Kidney (tissue), 22 donors: ENCODE measurements at places on chromosomes 16 and 17. TPM values are rescaled to one million over a fixed set of nuclear protein-coding genes. Genes with fewer than 3 reads are reported as not detected.

DNA sequence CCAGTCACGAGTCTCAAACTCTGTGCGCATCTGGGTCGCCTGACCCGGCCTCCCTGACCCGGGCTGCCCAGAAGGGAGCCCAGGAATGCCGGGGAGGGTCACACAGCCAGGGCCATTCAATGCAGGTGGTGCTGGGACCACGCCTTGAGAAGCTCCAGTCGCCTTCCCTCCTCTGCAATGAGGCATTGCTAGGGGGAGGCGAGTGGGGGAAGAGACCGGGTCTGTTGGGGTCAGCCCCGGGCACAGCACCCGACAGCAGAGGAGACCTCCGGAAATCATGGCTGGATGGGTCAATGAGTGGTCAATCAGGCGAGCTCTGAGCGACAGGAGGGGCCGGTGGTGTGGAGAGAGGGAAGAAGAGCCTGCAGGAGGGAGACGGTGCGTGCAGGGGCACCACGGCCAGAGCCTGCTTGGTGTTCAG, 13.3 kb downstream of the JPH3 start:
- H3K27me3 ChIP-seq, result no peaks in the 10 kb centered on the region
- no peak for DNase-seq
- H3K4me1 ChIP-seq, result no peaks in the 10 kb centered on the region
- H3K36me3 ChIP-seq, result no peaks in the 10 kb centered on the region
- H3K4me3 ChIP-seq, result no peak overlapping the region

DNA sequence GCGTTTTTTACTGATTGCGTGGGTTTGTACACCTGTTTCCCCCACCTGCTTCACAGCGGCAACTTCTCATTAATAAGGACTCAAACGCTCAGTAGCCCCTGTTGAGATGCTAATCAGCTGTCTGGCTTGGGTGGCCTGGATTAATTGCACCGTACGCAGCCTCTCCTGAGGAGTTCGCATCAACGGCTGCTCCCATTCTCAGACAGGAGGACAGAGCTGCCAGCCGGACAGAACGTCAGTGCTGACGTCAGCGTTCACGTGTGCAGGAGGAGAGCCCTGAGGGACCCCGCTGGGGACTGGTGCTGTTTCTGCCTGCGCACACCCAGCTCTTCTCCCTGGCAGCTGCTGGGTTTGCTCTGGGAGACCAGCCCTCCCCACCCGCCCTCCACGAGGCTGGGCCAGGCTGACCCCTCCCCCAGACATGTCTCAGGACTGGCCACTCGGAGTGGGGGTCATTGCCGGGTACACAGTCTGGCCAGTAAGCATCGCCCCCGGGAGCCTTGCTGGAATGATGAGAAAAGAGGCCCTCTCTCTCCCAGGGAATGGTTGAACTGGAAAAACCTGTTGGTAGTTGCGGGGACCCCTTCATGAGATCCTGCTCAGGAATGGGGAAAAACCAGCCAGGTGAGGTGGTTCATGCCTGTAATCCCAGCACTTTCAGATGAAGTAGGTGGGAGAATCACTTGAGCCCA, 5.7 kb upstream of the BANP start:
- H3K4me1 ChIP-seq, result peaks cover 13% of the 10 kb centered on the region
- H3K27ac ChIP-seq, result peak overlapping the region; percentile 43
- H3K36me3 ChIP-seq, result no peaks in the 10 kb centered on the region
- H3K27me3 ChIP-seq, result no peaks in the 10 kb centered on the region
- peak; percentile 94 for DNase-seq

GRCh38 chr16:66069587-66069986, 296.9 kb upstream of the CDH5 start:
- H3K36me3 ChIP-seq, result no peaks in the 10 kb centered on the region
- no peak overlapping the region for H3K4me3 ChIP-seq
- no peak overlapping the region for H3K27ac ChIP-seq
- no peaks in the 10 kb centered on the region for H3K4me1 ChIP-seq
- no peaks in the 10 kb centered on the region for H3K27me3 ChIP-seq

DNA sequence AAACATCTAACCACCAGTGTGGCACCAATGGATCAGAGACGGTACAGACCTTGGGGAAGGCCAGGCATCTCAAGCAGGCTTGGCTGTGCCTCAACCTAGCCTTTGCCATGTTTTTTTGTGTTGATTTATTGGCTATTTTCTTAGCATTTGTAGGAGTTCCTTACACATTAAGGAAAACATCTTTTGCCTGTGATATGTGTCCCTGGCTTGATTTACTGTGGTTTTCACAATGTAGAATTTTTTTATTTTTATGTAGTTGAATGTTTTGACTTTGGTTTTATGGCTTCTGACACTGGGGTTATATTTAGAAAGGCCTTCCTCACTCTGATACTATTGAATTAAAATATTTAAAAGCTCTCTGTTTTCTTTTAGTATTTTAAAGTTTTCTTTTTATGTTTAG, 132.6 kb downstream of the ZNF423 start:
- no peak for DNase-seq
- no peaks in the 10 kb centered on the region for H3K36me3 ChIP-seq
- no peak overlapping the region for H3K4me3 ChIP-seq
- no peak overlapping the region for H3K27ac ChIP-seq
- H3K27me3 ChIP-seq, result no peaks in the 10 kb centered on the region

- H3K36me3 ChIP-seq, result peaks cover 9% of the 10 kb centered on the region
- no peak overlapping the region for H3K27ac ChIP-seq
- H3K4me3 ChIP-seq, result no peak overlapping the region
- no peak for DNase-seq
Observed at GRCh38 chr17:47810200-47810821, 11.3 kb downstream of the OSBPL7 start.

DNA sequence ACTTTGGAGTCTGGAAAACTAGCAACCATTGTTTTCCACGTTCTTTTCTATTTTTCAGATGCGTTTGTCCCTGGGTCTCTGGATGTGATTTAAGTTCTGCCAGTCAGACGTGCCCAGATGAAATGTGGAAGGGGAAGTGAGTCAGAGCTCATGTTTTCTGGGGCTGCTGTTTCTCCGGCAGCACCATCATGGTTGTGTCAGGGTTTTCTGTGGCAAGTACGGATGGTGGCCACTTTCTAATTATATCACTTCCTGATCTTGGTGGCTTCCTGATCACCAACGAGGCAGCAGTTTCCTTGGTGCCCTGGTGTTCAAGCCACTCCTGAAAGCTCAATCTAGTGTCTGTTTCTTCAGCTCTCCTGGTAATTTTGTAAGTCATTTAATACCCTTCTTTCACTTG, 31.4 kb upstream of the PMFBP1 start:
- peak overlapping the region; percentile 20 for H3K27ac ChIP-seq
- no peaks in the 10 kb centered on the region for H3K27me3 ChIP-seq
- H3K4me1 ChIP-seq, result no peaks in the 10 kb centered on the region
- no peaks in the 10 kb centered on the region for H3K36me3 ChIP-seq

DNA sequence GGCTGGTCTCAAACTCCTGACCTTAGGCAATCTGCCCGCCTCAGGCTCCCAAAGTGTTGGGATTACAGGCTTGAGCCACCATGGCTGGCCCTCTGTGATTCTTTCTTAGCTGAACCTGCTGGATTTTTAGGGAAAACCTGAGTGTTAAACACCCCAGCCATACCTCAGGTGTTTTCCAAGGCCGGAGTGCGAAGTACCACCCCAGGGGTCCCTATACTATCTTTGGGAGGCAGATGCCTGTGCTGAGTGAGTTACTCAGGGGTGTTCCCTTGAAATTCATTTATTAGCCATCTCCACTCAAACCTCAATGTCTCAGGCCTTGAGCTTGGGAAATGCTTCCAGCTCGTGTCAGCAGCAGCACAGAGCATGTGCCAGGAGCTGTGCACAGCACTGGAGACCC, 432.7 kb downstream of the SLC39A11 start:
- H3K27ac ChIP-seq, result no peak overlapping the region
- H3K4me3 ChIP-seq, result no peak overlapping the region
- no peaks in the 10 kb centered on the region for H3K4me1 ChIP-seq
- DNase-seq, result no peak

- no peaks in the 10 kb centered on the region for H3K36me3 ChIP-seq
- no peak overlapping the region for H3K27ac ChIP-seq
- H3K27me3 ChIP-seq, result no peaks in the 10 kb centered on the region
- no peak overlapping the region for H3K4me3 ChIP-seq
- DNase-seq, result peak; percentile 54
Observed at GRCh38 chr16:77748421-77749005, 26.2 kb downstream of the NUDT7 start.

GRCh38 chr16:10039220-10040096, 142.8 kb downstream of the GRIN2A start:
- peak; percentile 72 for DNase-seq
- no peaks in the 10 kb centered on the region for H3K4me1 ChIP-seq
- H3K36me3 ChIP-seq, result no peaks in the 10 kb centered on the region
- H3K27ac ChIP-seq, result no peak overlapping the region
- peak overlapping the region; percentile 45 for H3K4me3 ChIP-seq
- no peaks in the 10 kb centered on the region for H3K27me3 ChIP-seq

The CLDN7 gene
- 233 TPM for total RNA-seq

The CLEC19A gene
- not detected for total RNA-seq

The VMO1 gene
- 3.0 TPM for total RNA-seq

The KRTAP3-3 gene
- total RNA-seq, result not detected
